ENCODE measurements at places on chromosomes 1 and 21.
A peak's percentile ranks its signal among the peaks of the same experiment; 100 is the strongest.

- DNase-seq = no peak
Measured at GRCh38 chr1:64683419-64683818, 61.5 kb upstream of the RAVER2 start.

- no peak for DNase-seq
Measured at GRCh38 chr1:33165209-33165608, 16.6 kb downstream of the TRIM62 start.

- DNase-seq = no peak
Measured at GRCh38 chr1:171286032-171286705, 27.8 kb upstream of the FMO4 start.

DNA sequence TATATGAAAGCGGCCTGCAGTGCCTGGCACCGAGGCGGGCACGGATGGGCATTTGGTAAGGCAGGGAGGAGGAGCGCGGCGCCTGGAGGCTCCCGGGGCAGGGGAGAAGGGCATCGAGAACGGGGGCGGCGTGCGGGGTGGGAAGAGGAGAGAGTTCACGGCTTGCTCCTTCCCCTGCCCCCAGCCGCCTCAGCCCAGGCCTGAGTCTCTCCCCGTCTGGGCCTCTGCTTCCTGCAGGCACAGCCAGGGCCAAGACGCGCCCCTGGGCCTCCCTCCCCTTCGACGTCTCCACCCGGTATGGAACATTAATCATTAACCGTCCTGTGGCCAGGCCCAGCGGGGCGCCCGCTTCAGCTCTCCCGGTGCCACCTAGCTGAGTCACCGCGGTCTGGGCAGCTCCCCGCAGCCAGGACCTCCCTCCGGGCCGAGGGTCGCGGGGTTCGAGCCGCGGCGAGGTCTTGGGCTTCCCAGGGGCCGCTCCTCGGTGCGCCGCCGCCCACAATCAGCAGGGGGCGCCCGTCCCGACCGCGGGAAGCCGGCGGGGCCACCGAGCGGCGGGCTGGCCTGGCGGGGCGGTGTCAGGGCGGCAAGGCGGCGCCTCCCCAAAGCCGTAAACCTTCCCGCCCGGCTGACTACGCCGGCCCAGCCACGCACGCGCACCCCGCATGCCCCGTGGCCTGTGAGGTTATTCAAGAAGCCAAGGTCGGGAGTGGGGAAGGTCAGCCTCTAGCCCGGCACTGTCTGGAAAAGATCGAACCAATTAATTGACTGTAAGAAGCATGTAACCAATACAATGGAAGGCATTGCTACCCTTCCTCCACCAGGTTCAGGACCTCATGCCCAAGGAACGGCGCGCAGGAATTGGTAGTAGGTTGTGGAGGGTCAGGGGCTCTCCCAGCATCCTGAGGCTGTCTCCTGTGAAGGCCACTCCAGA is 23.4 kb upstream of the RD3 start:
- DNase-seq = peak; percentile 32

GRCh38 chr1:116906812-116907211 is 2.9 kb upstream of the PTGFRN start:
- DNase-seq = no peak

GRCh38 chr21:45994759-45995685 is 13.5 kb downstream of the COL6A1 start:
- DNase-seq = no peak

- DNase-seq = no peak
Measured at GRCh38 chr1:220347654-220348175, 75.5 kb upstream of the RAB3GAP2 start.

DNA sequence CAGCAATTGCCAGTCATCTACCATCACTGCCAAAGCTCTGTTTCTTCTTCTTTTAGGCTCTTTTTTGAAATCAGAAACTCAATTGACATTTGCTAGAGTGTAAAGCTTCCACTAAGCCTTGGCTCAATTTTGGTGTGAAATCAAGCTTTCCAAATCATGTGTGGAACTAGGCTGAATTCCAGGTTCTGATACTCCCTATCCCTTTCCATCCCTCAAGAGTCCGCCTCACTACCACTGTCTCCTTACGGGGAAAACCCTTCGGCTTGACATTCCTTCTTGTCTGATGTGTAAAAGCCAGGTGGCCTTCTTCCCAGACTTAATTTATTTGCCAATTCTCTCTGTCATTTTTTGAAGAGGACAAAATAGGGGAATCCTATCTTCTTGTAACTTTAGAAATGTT is 47.2 kb upstream of the PRMT6 start:
- no peak for DNase-seq

DNA sequence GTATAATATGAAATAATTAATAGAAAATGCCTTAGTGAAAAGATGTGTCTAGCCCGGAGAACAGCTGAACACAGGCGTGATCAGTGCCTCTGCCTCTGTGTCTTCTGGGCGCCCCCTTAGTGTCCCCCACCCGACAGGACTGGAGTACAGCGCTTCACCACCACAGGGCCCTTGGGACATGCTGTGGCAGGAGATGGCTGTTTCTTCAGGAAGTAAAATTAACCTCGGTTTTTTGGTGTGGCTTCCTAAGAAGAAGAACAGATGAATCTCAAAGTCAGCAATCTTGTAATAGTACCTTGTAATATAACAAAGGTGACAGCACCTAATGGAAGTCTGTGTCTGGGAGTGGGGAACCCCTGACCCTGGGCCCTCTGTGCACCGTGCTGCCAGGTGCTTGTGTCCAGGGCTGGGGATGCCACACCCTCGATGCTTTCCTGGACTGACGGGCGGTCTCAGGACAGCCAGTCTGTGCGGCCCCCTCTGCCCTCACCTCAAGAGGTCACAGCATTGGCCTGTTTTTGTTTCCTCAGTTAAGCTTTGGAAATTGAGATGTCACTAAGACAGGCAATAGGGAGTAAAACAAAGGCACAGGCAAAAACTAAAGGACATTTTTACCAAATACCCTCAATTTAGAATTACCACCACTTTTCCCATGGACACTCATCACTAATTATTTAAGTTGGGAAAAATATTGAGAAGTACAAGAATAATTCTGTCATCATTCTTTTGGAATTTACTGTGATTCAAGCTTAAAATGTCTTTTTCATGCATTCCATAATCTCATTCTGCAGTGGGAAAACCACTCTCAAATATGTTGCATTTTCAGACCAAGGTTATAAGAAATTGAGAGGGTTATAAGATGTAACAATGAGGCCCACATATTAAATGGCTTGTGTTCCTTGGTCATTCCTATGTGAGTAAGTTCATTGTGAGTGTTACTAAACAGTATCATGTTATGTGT is 79.3 kb downstream of the ADARB1 start:
- no peak for DNase-seq

DNA sequence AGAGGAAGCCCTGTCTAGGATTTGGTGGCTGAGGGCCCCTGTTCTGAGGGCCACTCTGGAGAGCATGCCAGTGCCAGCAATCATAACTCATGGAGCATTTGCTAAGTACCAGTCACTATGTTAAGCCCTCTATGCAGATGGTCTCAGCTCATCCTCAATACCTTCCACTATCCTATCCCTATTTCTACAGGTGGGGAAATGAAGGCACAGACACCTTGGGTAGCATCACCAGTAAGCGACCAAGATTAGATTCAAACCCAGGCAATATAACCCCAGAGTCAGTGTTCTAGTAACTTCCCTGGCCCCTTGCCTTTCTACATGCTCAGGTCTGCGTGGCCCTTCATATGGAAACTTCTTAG is 7.9 kb upstream of the NBPF1 start:
- DNase-seq = no peak

DNA sequence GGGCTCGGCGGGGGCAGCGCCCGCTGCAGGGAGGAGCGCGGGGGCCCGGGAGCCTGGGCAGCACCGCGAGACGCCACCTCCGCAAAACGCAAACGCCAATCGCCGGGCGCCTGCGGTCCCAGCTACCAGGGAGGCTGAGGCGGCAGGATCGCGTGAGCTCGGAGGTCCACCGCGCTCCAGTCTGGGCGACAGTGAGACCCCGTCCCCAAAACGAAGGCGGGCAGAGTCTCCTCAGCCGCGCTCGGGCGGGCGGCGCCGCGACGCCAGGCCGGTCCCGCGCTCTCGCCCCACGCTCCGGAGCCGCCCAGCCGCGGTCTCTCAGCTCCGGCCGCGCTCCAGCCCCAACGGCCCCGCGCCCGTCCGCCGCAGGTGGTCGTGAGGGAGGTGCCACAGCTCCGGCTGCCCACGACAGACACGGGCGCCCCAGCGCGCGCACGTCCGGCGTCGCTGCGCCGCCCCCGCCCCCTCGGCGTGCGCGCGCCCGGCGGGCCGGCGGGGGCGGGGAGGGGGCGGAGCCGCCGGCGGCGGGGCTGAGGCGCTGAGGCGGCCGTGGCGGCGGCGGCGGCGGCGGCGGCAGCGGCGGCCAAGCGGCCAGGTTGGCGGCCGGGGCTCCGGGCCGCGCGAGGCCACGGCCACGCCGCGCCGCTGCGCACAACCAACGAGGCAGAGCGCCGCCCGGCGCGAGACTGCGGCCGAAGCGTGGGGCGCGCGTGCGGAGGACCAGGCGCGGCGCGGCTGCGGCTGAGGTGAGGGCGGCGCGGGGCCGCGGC is at the start of gene ADARB1:
Gene ADARB1, plus strand, starts transcription at position 533 of the 770 bp plus-strand sequence. CDS start 97,077 bp downstream, outside the sequence.
- peak; percentile 71 for DNase-seq

DNA sequence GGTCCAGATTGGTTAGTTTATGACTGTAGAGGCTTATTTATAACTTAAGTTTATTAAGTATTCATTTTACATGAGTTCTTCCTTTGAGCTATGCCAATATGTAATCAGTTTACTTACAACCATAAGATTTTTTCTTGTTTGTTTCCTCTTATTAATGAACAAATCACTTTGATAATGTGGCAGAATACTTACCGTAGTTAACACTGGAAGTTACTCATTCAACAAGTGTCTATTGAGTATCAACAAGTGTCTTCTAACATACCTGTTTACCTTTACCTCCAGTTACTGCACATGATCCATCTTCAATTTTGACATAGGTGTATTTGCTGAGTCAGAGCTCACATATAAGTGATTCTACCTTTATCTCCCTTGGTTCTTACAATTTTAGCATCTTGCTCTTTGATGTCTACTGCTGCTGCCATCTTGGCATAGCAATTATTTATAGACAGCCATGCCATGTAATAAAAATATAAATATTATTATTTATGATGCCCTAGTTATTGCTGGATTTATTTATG is 205.7 kb downstream of the NCAM2 start:
- DNase-seq = no peak

DNA sequence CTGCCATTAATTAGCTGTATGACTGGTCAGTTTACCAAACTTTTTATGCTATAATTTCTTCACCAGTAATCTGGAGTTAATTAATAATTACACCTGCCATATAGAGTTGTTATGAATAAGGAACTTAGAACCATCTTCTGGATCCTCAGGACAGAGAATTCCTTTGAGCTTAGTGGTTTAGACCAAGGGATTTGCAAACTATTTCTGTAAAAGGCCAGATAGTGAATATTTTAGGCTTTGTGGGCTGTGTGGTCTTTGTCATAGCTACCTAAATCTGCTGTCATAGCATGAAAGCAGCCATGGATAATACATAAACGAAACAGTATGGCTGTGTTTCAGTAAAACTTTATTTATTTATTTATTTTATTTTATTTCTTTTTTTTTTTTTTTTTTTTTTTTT is 9.0 kb downstream of the TIMM17A start:
- no peak for DNase-seq

DNA sequence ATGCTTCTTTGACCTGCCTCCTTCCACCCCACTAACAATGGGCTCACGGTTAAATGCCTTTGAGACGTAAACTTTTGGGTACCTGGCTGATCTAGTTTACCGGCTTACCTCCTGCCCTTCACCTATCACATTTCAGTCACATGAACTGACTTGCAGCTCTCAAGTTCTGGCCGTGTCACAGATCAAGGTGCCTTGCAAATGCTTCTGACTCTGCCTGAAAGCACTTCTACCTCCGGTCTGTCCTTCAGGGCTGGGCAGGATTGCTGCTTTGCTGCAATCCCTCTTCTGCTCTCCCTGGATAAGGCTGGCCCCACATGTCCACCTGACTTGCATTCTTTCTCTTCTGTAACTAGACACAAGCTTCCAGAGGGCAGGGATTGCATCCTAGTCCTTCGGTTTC is 69.0 kb downstream of the GRIK1 start:
- no peak for DNase-seq

DNA sequence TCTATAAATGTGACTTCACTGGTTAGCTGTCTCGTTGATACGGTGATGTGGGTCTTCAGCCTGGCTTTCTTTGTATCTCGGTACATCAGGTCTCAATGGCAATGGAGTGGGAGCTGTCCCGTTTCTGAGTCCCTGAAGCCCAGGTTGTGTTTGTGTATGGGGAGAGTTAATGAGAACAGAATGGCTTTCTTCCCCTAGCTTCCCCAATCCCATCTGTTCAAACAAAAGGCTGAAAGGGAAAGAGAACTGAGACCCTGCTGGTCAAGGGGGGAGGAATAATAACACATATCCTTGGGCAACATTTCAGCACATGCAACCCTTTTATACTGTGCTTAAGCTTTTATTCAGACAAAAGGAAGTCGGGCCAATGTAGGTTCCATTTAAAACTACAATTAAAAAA is 28.4 kb upstream of the CASQ2 start:
- DNase-seq = peak; percentile 90

- DNase-seq = no peak
Measured at GRCh38 chr1:54678776-54679643, 36.7 kb upstream of the TTC4 start.

DNA sequence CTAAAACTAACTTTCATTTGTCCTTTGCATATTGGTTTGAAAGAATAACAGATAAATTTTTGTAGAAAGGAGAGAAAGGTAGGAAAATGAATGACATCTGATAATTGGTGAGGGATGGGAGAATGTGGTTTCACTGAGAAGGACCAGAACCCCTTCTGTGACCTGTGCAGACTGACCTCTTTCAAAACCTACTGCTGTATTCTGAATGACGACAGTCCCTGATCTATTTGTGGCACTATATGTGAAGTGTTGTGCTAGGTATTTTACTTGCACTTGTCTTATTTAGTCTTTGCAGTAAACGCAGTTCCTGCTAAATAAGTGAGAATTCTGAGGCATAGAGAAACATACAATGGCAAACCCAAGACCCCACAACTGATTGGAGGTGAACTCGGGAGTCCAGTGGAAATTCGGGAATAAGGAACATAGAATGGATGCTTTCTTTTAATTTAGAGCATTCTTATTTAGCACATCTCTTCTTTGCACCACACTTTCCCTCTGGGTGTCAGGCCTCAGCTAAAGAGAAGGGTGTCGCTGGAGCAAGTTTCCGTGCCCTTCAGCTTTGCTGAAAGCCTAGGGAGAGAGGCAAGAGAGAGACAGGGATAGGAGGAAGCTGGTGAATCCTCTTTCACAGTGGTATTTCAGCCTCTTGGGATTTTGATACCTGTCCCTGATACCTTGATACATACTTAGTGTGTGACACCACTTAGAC is 230.2 kb downstream of the PAPPA2 start:
- DNase-seq = no peak

- DNase-seq = no peak
Measured at GRCh38 chr21:38287476-38287875, 30.7 kb downstream of the KCNJ15 start.

- DNase-seq = no peak
Measured at GRCh38 chr1:55604749-55605148, 389.6 kb upstream of the USP24 start.

DNA sequence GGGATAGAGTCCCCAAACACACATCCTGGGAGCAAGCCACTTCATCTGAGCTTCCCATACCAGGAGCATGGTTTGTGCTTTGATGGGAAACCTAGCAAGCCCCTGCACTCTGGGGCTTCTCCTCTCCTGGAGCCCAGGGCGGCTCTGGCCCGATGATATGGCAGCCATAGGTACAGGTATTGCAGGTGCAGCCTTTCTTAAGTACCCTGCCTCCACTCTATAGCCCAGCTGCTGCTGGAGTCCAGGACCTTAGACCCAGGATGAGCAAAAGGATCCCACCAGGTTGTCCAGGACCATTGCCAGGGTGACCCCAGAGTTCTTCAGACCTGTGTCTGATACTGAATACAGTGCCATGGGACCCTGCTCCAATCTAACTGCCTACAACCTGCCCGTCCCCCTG is 4.2 kb downstream of the C1orf226 start:
- no peak for DNase-seq

GRCh38 chr1:29853716-29854330 is 617.5 kb downstream of the PTPRU start:
- no peak for DNase-seq

Data from NCI-H524 (cell line).